Neural progenitor cell (in vitro differentiated cells): ENCODE measurements at places on chromosomes 5 and 9. TPM values are rescaled to one million over a fixed set of nuclear protein-coding genes. Genes with fewer than 3 reads are reported as not detected.

- DNase-seq = no peak
- H3K4me1 ChIP-seq = no peaks in the 10 kb centered on the region
- H3K4me3 ChIP-seq = no peak overlapping the region
- H3K36me3 ChIP-seq = no peaks in the 10 kb centered on the region
- H3K27me3 ChIP-seq = no peaks in the 10 kb centered on the region
Observed at GRCh38 chr9:121328876-121329681, 41.0 kb downstream of the STOM start.

- H3K36me3 ChIP-seq = no peaks in the 10 kb centered on the region
- H3K4me3 ChIP-seq = no peak overlapping the region
- no peaks in the 10 kb centered on the region for H3K27me3 ChIP-seq
- peaks cover 9% of the 10 kb centered on the region for H3K4me1 ChIP-seq
- no peak overlapping the region for H3K27ac ChIP-seq
Observed at GRCh38 chr9:133027134-133027533, 3.7 kb upstream of the GTF3C5 start.

- H3K27ac ChIP-seq = no peak overlapping the region
- H3K27me3 ChIP-seq = no peaks in the 10 kb centered on the region
- H3K4me1 ChIP-seq = no peaks in the 10 kb centered on the region
Observed at GRCh38 chr5:85605381-85605780, 1012.4 kb upstream of the COX7C start.

DNA sequence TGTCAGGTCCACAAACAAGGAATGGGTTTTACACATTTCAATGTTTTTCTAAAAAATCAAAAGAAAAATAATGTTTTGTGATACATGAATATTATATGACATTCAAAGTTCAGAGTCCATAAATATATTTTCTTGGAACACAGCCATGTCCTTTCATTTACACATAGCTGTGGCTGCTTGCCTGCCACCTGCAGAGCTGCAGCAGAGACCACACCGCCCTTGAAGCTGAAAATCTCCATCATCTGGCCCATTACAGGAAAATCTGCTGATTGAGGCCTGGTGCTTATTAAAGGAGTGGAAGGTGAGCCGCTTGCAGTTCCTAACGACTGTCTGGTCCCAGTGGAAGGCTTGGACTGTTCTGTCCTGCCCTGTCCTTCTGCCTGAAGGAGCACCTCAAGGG is 232.6 kb upstream of the ADAMTS16 start:
- no peak for DNase-seq
- no peak overlapping the region for H3K27ac ChIP-seq
- H3K27me3 ChIP-seq = no peaks in the 10 kb centered on the region
- no peaks in the 10 kb centered on the region for H3K4me1 ChIP-seq
- H3K36me3 ChIP-seq = no peaks in the 10 kb centered on the region

Gene SLC6A3
- 0.19 and 0.32 TPM in 2 replicates for total RNA-seq

Gene CSF1R
- not detected in 2 replicates for total RNA-seq

Gene ZCCHC9
- total RNA-seq = 41.3 and 57.4 TPM in 2 replicates

Gene FAM221B
- total RNA-seq = not detected in 2 replicates

Gene TYRP1
- 0.75 TPM in 1 of 2 replicates, not detected in the other for total RNA-seq
